ENCODE measurements at places on chromosomes 2 and 18.

GRCh38 chr2:96180521-96180920, 28.1 kb downstream of the STARD7 start:
- DNase-seq, result no peak

- DNase-seq, result peak; percentile 64
Measured at GRCh38 chr2:43225093-43225787, 1.2 kb downstream of the ZFP36L2 start.

- DNase-seq, result no peak
Measured at GRCh38 chr2:134247679-134248078, 6.2 kb upstream of the MGAT5 start.

DNA sequence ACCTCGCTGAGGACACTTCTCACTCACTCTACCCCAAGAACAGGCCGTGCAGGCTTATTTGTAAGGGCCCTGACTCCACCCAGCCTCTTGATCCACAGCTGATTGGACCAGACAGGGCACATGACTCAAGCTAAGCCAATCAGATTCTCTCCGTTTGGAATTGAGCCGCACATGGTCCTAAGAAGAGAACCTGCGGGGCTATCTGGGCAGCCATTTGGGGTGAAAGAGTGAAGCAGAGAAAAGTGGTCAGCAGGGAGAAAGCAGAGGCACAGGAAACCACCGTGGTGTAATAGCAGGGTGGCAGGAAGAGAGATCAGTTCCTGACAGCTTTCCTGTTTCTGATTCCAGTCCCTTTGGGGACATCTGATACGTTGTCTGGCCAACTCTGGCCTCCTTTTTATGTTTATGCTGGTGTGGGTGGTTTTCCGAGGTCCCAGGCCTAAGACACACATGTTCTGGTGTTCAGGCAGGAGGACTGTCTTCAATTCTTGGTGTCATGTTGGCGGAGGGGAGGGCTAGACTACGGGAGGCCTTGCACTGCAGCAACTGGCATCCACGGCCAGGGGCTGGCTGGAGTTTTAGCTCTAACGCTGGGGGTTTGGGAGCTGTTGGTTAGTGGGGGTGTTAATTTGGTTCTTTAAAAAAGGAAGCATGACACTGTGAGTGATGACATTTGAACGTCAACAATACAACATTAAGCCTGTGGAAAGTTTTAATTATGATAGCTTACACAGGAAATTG, 26.1 kb upstream of the SPTBN1 start:
- DNase-seq, result no peak

GRCh38 chr2:186576614-186577013, 13.2 kb upstream of the ITGAV start:
- no peak for DNase-seq

- no peak for DNase-seq
Measured at GRCh38 chr2:85501248-85501647, 37.7 kb upstream of the MAT2A start.

GRCh38 chr2:215377283-215377682, 58.6 kb downstream of the FN1 start:
- DNase-seq, result no peak

GRCh38 chr2:59830601-59831000, 722.9 kb downstream of the BCL11A start:
- no peak for DNase-seq

- no peak for DNase-seq
Measured at GRCh38 chr18:55743736-55744135, 155.7 kb upstream of the TCF4 start.

- no peak for DNase-seq
Measured at GRCh38 chr2:240514631-240515030, 43.2 kb downstream of the ANKMY1 start.

DNA sequence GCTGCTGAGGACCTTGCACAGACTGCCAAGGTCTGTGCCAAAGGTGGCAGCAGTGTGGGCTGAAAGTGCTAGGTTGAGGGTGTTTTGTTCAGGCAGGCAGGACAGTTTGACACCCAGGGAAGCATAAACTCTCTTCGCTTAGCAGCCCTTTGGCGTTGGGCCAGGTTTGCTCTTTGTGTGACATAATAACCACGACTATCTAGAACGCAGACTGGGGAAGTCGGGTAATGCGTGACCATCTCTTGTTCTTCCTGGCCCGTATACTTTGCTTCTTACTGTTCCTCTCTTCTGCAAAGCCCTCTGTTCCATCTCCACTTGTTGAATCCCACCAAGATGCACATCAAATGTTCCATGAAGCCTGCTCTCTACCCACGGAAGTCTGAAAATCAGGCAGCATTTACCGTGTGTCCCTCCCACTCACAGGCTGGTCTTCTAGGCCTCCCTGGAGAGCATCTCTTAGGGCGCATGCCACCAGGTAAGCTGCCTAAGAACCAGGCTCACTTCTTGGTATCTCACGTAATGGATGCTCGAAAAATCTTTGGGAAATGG, 96.7 kb upstream of the LMAN1 start:
- DNase-seq, result no peak

DNA sequence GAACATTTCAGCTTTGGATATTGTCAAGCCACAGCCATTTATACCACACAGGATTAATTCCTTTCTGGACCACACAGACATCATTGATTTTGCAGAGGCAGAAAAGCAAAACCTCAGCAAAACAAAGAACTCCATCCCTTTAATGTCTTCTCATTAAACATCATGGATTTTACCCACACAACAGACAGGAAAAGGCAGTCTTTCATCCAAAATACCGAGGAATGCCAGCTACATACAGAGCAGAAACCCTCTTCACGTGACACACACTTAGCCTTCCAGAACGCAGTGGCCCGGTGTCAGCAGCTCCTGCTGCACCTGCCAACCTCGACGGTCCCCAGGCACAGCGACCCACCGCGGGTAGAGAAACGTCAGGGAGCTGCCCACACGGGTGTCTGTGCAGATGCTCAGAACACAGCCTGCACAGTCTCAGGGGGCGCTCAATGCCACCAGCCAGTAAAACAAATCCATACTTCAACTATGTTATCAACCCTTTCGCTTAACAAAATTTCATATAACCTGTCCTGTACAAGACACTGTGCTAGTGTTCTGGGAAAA, 304.5 kb downstream of the EIPR1 start:
- no peak for DNase-seq

- DNase-seq, result no peak
Measured at GRCh38 chr18:78739882-78740677, 239.5 kb upstream of the SALL3 start.

GRCh38 chr2:152292991-152293390, 42.0 kb upstream of the FMNL2 start:
- no peak for DNase-seq

DNA sequence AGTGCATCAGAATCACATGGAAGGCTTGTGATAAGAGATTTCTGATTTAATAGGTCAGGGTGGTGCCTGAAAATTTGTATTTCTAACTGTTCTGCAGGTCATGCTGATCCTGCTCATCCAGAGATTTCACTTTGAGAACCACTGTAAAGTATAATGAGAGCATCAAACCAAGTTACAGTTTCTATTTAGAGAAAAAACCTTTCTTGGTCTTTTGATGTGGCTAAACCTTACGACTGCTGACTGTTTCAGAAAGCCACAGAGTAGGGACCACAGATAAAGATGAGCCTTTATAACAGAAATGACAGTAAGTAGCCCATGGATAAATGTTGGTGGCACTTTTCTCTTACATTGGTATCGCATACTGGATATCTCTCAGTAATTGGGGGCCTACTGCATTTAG, 109.4 kb upstream of the FANCL start:
- no peak for DNase-seq

GRCh38 chr2:127479219-127479825, 47.0 kb downstream of the IWS1 start:
- DNase-seq, result no peak

GRCh38 chr2:177052471-177052870, 160.1 kb upstream of the HNRNPA3 start:
- DNase-seq, result no peak

GRCh38 chr2:104408266-104408665, 445.6 kb upstream of the POU3F3 start:
- no peak for DNase-seq

- DNase-seq, result no peak
Measured at GRCh38 chr2:35080231-35080910, 1275.2 kb upstream of the CRIM1 start.

DNA sequence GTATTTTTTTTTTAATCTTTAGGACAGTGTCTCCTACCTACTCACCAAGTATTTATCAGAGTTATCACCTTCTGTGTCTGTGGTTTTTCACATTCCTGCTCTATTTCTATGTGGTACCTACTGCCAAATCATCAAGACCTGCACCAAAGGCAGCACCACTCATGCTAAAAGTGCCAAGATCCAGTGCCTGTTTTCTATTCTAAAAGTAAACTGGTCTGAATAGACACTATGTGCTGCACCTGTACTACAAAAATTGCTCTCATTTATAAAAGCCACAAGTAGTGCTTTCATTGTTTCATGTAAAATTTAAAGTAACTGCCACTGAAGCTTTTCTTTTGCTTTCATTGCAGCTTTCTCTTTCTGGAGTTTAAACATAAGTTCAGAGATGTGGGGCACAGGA, 103.9 kb upstream of the GULP1 start:
- DNase-seq, result no peak

DNA sequence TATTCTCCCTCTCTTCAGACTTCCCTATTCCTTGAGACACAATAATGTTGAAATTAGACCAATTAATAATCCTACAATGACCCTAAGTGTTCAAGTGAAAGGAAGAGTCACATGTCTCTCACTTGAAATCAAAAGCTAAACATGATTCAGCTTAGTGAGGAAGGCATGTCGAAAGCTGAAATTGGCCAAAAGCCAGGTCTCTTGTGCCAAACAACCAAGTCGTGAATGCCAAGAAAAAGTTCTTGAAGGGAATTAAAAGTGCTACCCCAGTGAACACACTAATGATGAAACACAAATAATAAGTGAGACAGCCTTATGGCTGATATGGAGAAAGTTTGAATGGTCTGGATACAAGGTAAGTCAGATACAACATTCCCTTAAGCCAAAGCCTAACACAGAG, 115.4 kb downstream of the PXDN start:
- DNase-seq, result no peak

DNA sequence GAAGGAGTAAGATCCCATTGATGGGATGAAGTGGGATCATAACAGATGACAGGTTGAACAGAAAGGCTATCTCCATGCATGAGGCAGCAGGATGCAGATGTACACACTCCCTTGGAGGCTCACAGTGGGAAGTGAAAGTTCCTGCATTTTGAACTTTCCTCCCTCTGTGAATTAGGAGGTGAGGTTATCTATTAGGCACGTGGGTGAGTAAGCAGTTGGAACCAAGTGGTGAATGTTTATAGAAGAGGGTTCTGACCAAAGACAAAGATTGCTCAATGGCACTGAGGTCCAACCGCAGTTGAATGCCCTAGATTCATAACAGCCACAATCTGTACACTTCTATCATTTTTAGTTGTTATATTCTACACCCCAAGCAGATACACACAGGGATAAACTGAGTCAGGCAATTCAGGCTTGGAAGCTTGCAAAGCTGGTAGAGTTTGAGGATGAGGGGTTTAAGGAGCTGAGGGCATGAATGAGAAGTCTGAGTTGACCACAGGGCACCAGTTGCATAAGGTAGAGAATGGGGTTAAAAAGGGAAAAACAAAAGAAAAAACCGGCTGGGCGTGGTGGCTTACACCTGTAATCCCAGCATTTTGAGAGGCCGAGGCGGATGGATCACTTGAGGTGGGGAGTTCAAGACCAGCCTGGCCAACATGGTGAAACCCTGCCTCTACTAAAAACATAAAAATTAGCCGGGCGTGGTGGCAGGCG, 7.1 kb upstream of the KCMF1 start:
- DNase-seq, result no peak

- DNase-seq, result no peak
Measured at GRCh38 chr2:10811517-10811916, 1.1 kb downstream of the PDIA6 start.

GRCh38 chr2:48287976-48288375, 242.0 kb upstream of the STON1 start:
- no peak for DNase-seq

DNA sequence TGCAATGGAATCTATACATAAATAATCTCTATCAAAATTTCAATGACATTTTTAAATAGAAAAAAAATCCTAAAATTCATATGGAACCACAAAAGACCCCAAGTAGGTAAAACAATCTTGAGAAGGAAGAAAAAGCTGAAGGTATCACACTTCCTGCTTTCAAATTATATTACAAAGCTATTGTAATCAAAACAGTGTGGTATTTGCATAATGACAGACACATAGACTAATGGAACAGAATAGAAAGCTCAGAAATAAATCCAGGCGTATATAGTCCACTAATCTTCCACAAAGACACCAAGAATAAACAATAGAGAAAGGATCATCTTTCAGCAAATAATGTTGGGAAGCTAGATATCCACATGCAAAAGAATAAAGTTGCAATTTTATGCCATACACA, 699.8 kb upstream of the ID2 start:
- no peak for DNase-seq

GRCh38 chr2:216571178-216571908, 61.9 kb upstream of the IGFBP2 start:
- no peak for DNase-seq

GRCh38 chr2:152387041-152387440, 52.1 kb downstream of the FMNL2 start:
- no peak for DNase-seq

GRCh38 chr2:68698567-68699377, 35.8 kb upstream of the ARHGAP25 start:
- DNase-seq, result no peak

DNA sequence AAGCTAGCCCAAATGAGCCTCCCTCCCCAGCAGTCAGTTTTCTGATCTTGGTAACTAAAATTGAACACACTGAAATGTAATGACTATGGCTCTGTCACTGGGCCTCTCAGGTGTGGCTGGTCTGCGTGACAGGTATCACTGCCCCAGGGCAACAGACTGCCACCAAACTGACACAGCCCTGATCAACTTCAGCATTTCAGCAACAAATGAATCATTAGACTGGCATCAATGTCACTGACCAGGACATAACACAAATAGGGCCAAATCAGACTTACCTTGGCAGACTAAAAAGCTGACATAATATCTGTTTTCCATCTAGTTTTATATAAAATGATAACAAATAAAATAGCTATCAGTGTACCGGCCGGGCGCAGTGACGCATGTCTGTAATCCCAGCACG, 290.8 kb upstream of the CHAC2 start:
- DNase-seq, result no peak

- peak; percentile 37 for DNase-seq
Measured at GRCh38 chr2:43221124-43221762, 5.2 kb downstream of the ZFP36L2 start.

All from activated naive CD4-positive, alpha-beta T cell treated with Interleukin-2 at 50 U/mL for 16 hours (primary cell).